CD4-positive, alpha-beta T cell treated with Interleukin-12 subunit alpha and Interleukin-12 subunit beta, for 1 hour (primary cell): ENCODE measurements at places on chromosomes 11 and 22.

DNA sequence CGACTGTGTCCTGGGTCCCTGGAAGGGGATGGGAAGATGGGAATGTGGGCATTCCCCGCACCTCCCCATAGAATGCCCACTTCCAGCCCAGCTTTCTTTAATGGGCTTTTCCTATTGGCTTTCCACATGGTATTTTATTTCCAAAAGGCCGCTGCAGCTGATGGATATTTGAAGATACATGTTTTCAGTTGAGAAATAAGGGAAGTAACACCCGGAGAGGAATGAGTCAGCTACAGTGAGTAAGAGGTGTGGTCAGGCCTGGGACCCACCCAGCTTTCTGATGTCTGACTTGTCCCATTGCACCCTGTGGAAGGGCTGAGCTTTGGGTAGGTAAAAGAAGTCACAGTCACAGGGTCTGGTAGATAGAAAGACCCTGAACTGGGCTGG is 476.9 kb downstream of the MIAT start:
- DNase-seq, result no peak

DNA sequence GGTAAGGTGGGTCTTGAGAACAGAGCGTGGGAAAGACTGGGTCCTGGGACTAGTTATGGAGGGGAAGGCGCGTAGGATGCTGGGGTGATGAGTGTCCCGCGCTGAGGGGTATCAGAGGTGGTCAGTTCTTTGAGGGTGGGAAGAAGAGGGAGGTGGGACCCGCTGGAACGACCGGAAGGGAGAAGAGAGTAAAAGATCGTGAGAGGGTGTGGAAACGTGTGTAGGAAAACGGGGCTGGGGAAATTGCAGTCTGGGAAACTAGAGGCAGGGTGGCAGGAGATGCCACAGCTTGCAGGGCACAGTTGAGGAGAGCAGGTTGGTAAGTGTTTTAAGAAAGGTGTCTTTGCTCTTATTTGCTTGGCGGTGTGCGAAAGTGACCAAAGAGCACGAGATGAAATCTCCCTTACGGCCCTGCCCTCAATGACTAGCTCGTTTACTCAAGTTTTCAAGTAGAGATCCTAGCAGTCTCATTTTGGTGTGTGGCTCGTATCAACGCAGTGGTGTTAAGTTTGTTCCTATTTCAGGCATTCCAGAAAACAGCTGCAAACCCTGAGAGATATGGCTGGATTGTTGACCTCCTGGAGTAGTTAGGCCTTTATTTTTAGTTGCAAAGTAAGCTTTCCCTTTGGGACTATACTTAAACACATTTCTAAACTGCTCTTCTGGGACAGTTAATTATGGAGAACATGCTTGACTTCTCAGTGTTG is 615 bp downstream of the STT3A start:
- peak; percentile 5 for DNase-seq

DNA sequence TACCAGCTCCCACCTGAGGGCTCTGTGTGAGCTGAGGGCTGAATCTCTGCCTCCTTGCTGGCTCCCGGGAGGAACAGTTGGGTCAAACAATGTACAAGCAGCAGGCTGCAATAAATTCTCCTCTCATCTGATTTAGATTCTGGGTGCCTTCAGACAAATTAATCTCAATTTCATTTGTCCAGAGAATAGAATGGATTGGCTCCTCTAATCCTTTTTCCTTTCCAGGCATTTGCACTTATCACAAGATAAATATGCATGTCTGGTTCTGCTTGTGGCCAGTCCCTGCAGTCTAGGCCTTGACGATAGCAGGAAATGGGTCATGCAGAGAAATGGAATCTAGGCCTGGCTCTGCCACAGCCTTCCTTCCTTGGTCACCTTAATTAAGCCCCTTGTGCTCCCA is 28.7 kb downstream of the UPB1 start:
- DNase-seq, result no peak

DNA sequence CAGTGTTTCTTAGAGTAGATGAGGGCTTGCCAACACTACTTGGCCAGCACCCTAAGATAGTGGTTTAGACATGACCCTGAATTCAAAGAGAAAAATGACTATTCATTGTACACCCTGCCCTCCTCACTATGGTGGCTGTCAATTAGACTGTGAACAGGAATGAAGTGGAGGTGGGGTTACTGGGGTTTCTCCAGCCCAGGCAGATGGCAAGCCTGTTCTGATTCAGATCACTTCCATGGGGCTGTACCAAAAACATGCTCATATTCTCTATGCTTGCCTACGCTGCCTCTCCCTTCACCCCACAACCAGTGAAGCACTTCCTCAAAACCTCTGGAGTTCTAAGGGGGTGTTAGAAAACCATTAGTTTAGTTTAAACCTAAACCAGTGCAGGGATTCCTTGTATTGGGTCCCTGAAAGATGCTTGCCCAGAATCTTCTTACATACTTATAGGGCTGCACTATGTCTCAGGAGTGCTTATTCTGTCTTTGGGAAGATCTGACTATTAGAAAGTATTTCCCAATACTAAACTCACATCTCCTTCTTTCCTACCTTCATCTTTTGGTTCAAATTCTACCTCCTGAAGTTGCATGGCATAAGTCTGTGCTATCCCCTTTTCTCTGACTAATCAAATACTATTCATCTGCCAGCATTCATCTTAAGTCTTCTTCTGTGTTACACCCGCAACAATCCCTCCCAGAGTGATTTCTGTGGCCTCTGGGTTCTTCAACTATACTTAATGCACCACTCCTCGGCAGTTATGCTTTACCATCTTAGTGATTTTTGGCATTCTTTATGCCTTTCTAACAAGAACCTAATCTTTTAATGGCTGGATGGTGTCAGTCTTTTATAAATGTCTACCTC is 71.8 kb downstream of the ATG16L2 start:
- DNase-seq, result no peak

GRCh38 chr22:24303007-24303406 is 32.4 kb downstream of the SPECC1L start:
- no peak for DNase-seq

- DNase-seq, result no peak
Observed at GRCh38 chr22:41550952-41551491, 6.8 kb upstream of the POLR3H start.

DNA sequence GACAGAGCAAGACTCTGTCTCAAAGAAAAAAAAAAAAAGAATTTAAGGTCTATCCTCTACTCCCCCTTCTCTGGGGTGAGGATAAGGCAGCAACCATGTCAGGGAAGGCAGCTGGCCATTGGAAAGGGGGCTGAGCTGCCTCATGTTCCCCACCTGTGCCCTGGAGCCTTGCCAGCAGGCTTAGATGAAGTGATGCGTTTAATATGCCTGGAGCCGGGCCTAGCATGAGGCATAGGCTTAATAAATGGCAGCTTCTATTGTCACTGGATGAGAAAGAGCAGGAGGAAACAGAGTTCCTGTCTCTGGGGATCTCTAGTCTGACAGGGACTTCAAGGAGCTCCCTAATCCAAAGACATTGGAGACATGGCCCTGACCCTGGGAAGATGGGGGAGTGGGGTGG is 3.2 kb upstream of the KCNE3 start:
- DNase-seq, result no peak

- DNase-seq, result no peak
Observed at GRCh38 chr11:103234974-103235373, 125.7 kb downstream of the DYNC2H1 start.

DNA sequence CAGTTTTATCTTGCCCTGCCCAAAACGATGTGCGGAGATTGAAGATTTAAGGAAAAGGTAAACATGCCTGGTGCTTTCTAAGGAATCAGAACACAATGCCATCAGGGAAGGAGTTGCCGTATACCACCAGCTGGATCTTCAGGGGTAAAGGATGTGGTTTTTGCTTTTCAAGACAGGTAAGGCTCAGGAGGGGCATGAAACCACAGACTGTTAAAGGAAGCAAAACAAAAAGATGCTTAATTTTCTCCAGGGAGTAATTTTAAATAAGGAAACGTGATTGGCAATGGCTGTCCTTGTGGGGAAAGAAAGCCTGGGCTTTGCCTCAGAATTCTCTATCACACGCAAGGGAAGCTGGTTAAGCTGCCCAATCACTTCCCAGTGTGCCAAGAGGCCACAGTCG is 655.6 kb downstream of the OPCML start:
- DNase-seq, result no peak

DNA sequence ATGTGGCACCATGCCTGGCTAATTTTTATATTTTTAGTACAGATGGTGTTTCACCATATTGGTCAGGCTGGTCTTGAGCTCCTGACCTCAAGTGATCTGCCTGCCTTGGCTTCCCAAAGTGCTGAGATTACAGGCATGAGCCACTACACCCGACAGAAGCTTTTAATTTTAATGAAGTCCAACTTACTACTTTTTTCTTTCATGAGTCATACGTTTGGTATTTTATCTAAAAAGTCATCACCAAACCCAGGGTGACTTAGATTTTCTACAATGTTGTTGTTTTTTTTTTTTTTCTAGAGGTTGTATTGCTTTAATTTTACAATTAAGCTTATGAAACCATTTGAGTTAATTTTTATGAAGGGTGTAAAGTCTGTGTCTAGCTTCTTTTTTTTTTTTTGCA is 34.9 kb downstream of the JRKL start:
- DNase-seq, result no peak

GRCh38 chr11:132343445-132344175 is 973.2 kb downstream of the NTM start:
- no peak for DNase-seq

- DNase-seq, result no peak
Observed at GRCh38 chr11:117597071-117597470, 199.9 kb downstream of the DSCAML1 start.

- DNase-seq, result no peak
Observed at GRCh38 chr11:7020183-7020917, at the start of the genes NLRP14 and ZNF214. TSS of gene NLRP14 (plus strand) at chr11:7020479. CDS start at chr11:7038587, 18,108 bp downstream. TSS of gene ZNF214 (minus strand) at chr11:7020346. CDS start at chr11:7002835, 17,511 bp downstream.

- DNase-seq, result no peak
Observed at GRCh38 chr11:119515771-119516400, 92.9 kb upstream of the THY1 start.

DNA sequence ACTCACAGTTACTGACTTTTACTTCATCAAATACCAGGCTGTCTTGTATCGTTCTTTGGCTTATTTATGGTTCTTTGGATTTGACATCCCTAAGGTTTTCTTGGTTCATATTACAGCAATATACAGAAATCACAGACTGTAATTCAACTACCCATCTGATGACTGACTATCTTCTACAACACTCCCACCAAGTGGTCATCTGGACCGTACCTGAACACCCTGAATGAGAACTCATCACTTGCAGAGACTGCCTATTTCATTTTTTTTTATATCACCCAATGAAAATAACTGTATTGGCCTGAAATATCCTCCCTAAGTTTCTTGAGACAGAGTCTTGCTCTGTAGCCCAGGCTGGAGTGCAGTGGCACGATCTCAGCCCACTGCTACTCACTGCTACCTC is 9.5 kb upstream of the UPB1 start:
- peak; percentile 41 for DNase-seq

- no peak for DNase-seq
Observed at GRCh38 chr11:19121646-19122045, 4.7 kb downstream of the ZDHHC13 start.

- DNase-seq, result no peak
Observed at GRCh38 chr22:24497841-24498258, 2.7 kb downstream of the UPB1 start.

- DNase-seq, result no peak
Observed at GRCh38 chr11:78991681-78992080, 417.0 kb upstream of the NARS2 start.

DNA sequence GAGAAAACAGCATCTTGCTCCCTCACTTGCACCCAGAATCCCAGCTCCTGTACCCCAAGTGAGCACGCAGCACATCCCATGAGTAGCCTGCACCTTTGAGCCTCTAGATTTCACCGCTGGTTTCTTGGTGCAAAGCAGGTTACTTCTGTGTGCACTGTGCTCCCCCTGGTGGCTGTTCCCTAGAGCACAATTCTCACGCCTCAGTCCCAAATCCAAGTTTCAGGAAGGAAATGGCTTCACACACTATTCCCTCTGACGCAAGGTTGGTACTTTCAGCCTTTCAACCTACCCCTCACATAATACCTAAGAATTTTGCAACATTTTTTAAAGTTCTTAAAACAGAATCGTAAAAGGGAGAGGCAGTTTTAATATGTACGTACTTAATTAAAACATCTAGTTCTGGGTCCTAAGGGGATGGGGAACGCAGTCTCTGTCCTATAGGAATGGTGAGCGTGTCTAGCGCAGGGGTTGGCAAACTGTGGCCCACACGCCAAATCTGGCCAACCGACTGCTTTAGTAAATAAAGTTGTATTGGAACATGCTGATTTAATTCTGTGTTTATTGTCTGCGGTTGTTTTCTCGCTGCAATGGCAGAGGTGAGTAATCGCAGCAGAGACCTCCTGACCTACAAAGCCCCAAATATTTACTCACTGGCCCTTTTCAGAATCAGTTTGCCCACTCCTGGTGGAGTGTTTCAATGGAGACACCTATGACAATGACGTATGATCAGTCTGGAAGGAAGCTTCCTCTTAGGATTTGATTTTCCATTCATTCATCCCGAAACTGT is 27.5 kb downstream of the DHCR7 start:
- no peak for DNase-seq

DNA sequence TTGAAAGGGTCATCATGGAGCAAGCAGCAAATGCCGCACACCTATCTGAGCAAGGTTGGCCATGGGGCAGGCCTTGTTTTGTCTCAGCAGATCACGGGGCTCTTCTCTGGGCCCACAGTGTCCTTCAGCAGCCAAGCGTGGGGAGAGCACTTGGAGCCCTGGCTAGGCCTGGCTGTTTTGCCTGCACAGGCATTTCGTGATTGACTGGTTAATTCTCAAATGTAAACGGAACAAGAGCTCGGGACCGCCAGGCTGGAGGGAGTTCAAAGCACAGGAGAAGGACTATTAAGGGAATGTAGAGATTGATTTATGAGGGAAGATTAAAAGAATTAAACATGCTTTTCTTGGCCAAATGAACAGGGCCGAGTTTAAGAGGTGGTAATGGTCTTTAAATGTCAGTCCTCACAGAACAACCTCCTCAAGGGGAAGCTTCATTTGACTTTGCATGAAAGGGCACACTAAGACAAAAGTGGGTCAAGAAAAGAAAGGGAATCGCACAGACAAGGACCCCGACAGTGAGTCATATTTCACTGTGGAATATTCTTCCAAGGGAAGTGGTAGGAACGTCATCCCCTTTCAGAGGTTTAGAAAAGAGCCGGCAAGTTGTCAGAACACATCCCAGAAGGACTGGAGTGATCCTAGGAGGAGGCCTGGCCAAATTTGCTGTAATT is 20.7 kb downstream of the SPON1 start:
- no peak for DNase-seq

DNA sequence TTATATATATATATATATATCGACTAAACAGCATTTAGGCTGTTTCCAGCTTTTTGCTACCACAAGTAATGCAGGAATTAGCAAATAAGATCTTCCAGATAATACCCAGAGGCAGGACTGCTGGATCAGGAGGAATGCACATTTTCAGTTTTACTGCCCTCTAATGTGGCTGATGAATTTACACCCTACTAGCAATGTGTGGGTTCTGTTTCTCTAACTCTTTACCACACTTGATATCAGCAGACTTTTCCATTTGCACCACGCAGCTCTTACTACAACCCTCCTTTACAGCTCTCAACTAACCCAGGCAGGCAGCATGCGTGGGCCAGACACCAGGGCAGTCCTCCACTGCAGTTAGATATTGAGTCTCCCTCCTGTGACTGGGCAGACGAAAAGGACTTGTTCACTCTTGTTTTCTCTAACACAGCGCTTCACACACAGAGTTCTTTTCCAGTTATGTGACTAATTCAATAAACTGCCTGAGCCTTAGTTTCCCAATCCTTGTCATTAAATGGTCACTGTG is 67.7 kb downstream of the IGLL5 start:
- no peak for DNase-seq
